ENCODE measurements at places on chromosomes 7 and 10. TPM values are rescaled to one million over a fixed set of nuclear protein-coding genes. Genes with fewer than 3 reads are reported as not detected.

GRCh38 chr10:21724020-21724589 lies 190.1 kb downstream of the MLLT10 start:
- DNase-seq: no peak

GRCh38 chr7:54778696-54779540 lies 19.9 kb upstream of the SEC61G start:
- DNase-seq: no peak

GRCh38 chr10:119737039-119737663 lies 11.3 kb downstream of the INPP5F start:
- no peak for DNase-seq

DNA sequence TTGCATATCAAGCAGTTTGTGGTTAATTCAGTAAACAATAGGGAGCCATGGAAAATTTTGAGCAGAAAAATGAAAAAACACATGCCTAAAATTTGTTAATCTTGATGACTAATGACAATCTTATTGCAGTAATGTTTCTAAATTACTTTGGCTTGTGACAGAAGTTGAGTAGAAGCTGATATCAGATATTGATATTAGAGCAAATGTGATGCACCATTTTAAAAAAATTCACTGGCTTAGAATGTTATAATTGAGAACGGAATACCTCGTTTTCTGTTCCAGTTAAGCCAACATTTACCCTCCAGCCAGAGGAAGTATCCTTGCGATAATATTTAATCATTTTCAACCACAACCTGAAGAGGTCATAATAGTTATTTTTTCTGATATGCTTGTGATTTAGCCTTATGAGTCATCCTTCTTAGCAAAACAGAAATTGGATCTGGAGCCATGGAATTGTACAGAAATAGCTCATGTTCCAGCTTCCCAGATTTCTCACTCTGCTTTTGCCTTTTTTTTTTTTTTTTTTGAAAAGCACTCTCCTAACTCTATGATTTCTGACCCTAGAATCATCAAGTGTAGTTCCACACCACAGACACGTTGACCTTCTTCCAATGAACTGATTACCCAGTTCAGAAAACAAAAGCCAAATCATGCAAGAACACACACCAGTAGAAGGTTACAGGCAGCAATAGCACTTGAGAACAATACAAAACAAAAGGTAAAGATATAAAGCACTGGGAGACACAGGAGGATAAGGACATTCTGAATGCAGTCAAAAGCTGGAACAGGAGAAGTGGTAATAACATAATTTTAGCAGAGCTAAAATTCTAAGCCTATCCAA lies 96.8 kb upstream of the PHYHIPL start:
- DNase-seq: no peak

- no peak for DNase-seq
Measured at GRCh38 chr7:118184565-118184940, 589 bp downstream of the LSM8 start.

GRCh38 chr10:70176441-70176840 lies 6.1 kb upstream of the SAR1A start:
- no peak for DNase-seq

DNA sequence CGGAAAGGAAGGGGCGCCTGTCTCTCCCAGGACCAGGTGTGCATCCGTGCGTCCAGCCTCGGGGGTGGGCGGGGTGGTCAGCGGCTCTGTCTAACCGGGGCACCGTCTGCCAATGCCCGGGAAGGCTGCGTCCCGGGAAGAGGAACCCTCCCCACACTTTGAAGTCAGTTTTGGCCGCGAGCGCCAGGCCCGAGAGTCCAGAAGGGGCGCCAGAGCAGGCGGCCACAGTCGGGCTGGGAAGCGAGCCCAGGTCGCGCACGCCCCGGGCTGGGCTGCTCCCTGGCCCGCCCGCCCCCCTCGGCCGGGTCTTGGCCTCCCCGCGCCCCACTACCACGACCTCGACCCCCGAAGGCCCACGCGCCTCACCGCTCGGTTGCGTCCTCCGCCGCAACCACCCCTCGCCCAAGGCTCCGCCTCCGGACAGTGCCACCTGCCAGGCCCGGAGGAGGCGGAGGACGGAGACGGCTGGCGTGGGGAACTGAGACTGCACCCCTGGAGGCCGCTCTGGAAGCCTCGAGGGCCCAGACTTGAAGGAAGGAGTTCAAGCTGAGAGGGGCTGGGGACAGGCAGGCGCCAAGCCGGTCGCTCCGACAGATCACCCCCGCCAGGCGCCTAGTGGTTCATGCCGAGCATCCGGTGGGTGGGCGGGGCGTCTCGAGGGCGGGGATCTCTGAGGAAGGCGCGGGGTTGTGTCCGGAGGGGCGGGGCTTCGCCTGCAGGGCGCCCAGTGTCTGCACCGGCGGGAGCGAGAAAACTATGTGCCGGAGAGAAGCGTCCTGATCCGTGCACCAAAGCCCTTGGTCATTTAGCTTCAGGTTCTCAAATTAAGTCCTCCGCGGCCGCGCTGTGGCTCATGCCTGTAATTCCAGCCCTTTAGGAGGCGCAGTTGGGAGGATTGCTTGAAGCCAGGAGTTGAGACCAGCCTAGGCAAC lies at the start of gene BRAT1:
Gene BRAT1, minus strand, starts transcription at position 404 of the 932 bp plus-strand sequence. CDS start 1,093 bp downstream, outside the sequence.
- DNase-seq: peak; percentile 95

- DNase-seq: peak; percentile 82
Measured at GRCh38 chr10:101012525-101013364, 13.1 kb downstream of the LZTS2 start.

DNA sequence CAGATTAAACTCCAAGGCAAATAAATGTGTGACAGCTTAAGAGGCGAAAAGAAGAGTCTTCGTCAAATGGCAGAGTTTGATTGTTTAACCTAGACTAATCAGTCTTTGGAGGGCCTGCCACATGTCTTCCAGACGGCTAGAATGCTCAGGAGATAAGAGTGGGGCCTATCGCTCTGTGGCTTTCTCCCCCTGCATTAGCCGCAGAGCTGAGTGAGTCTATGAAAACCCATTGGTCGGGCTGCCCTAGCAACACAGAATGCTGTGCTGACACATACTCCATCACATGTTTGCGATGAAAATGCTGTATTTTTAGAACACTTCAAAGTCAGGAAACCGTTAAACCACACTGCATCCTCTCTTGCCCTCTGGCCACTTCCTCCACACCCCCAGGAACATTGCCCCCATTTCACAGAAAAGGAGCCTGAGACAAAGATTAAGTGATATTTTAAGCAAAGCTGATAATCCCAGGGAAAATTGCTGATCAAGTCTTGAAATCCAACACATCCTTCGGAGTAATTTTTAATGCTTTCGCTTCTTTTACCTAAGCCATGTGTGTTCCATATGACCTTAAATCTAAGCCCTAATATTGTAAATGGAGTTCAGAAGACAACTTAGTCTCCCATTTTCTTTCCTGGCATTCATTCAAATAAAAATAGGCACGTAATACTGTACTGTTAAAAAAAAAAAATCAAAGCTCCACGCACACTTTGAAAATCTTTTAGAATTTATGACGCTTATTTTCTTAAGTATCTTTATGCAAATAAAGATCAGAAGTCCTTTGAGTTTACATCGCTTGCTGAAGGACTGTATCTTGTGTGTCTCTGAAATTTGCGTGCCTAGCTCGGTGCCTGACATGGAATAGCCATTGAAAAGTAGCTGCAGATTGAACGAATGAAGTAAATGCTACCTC lies 161.2 kb downstream of the CELF2 start:
- no peak for DNase-seq

DNA sequence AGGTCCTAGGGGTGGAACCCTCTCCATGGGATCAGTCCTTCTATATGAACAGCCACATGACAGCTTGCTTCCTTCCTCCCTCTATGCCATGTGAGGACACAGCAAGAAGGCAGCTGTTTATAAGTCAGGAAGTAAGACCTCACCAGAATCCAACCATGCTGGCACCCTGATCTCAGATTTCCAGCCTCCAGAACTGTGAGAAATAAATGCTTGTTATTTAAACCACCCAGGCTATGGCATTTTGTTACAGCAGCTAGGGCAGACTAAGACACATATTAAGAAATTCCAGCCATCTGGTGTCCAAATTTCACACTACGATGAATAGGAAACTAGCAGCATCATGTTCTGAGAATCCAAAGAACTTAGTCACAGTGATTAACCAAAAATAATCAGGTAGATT lies 140.1 kb downstream of the ZFAND4 start:
- DNase-seq: no peak

GRCh38 chr10:76576276-76576962 lies 1061.2 kb downstream of the KCNMA1 start:
- peak; percentile 32 for DNase-seq

Gene SDK1
- 6.6 TPM for total RNA-seq

Gene AKAP9
- 124 TPM for total RNA-seq

Gene GTPBP4
- 50.8 TPM for total RNA-seq

Gene UCN3
- total RNA-seq: not detected

Gene COL17A1
- 34.1 TPM for total RNA-seq

Gene FAM131B
- 0.73 TPM for total RNA-seq

Gene MCM10
- 0.15 TPM for total RNA-seq

Gene KIF11
- total RNA-seq: 0.66 TPM

Gene GNB2
- total RNA-seq: 173 TPM

Gene CALML5
- not detected for total RNA-seq

Gene AKR1C4
- total RNA-seq: not detected

Gene PON3
- 26.9 TPM for total RNA-seq

Data from breast epithelium (tissue), 4 donors.